Glomerular endothelial cell (primary cell): ENCODE measurements at places on chromosomes 3 and 15. TPM values are rescaled to one million over a fixed set of nuclear protein-coding genes. Genes with fewer than 3 reads are reported as not detected.

Gene RSL24D1
- 46.4 and 54.7 TPM in 2 replicates for total RNA-seq

- no peak for DNase-seq
Measured at GRCh38 chr3:193842832-193843473, 249.9 kb downstream of the OPA1 start.

DNA sequence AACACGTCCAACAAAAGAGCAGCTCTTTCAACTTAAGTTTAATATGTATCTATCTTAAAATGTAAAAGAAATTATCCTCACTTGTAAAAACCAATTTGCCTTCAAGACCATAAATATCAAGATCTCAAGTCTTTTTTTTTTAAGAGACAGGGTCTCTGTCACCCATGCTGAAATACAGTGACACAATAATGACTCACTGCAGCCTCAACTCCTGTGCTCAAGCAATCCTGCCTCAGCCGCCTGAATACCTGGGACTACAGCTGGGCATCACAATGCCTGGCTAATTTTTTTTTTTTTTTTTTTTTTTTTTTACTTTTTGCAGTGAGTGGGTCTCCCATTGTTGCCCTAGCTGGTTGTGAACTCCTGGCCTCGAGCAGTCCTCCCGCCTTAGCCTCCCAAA is 26.0 kb downstream of the ACAP2 start:
- DNase-seq, result no peak

- no peak for DNase-seq
Measured at GRCh38 chr15:40871749-40872617, 2.1 kb downstream of the RHOV start.

Gene MAP6D1
- 5.3 and 10.0 TPM in 2 replicates for total RNA-seq

Gene TMC3
- total RNA-seq, result not detected in 2 replicates

DNA sequence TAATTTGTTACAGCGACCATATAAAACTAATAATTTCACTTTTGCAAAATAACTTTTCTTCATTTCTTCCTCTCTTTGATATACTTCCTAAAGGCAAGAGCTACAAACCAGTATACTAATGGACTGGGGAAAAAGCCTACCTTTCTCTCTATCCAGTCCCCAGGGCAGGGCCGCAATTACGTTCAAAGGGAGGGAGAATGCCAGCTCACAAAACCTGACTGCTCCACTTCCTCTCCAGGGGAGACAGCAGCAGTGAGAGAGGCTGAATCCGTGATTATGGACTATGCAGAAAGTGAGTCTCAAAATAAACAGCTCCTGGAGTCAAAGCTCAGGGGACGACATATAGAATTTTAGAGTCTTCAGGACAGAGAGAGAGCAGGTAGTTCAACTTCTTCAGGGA is 126.9 kb upstream of the HES1 start:
- DNase-seq, result no peak

- no peak for DNase-seq
Measured at GRCh38 chr3:178520451-178520850, 15.8 kb upstream of the KCNMB2 start.

Gene SMCO1
- not detected in 2 replicates for total RNA-seq

DNA sequence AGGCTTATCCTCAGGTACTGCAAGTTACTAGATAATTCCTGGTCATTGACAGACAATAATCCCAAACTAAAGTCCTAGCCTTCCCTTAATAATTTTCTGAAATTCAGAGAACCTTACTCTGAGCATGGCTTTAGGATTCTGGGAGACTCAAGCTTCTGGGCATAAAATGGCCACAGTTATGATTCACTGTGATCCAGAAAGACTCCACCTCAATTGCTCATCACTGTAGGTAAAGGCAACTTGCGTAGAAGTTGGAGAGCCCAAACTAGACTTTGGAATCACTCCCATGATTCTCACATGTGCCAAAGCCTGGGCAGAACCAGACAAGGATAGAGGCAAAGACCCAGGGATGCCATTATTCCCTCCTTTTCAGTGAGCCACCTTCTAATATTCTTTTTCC is 195.3 kb downstream of the OSBPL10 start:
- DNase-seq, result no peak

- DNase-seq, result no peak
Measured at GRCh38 chr3:61200270-61200669, 51.0 kb downstream of the FHIT start.

GRCh38 chr3:10142707-10143560 is 1.4 kb downstream of the VHL start:
- DNase-seq, result no peak
